Gastroesophageal sphincter (tissue), 4 donors: ENCODE measurements at places on chromosomes 11 and 22. TPM values are rescaled to one million over a fixed set of nuclear protein-coding genes. Genes with fewer than 3 reads are reported as not detected.

- ATAC-seq, result no peak
Observed at GRCh38 chr11:128690665-128691101, 3.2 kb upstream of the FLI1 start.

OR9I1 gene
- total RNA-seq, result not detected

- ATAC-seq, result no peak
Observed at GRCh38 chr11:68776442-68777235, 25.3 kb upstream of the TESMIN start.

USP2 gene
- total RNA-seq, result 10.0 TPM

TST gene
- 36.0 TPM for total RNA-seq

DNA sequence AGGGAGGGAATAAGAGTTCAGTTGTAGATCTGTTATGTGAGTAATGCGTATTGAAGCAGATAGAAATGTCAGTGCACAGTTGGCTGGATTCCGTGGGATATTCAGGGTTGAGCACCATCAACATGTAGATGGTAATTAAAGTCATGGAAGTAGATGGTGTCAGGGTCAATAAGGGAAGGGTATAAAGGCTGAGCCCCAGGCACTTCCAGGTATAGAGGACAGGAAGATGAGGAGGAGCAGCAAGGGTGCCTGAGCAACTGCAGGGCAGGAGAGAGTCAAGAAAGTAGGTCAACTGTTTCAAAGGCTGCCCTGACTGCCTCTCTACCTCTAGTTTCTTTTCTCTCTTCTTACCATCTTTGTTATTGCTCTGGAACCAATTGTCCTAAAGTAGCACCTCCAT, 85.9 kb downstream of the MICAL2 start:
- ATAC-seq, result no peak

- no peak for ATAC-seq
Observed at GRCh38 chr11:126280595-126280994, 2.3 kb upstream of the TIRAP start.

DNA sequence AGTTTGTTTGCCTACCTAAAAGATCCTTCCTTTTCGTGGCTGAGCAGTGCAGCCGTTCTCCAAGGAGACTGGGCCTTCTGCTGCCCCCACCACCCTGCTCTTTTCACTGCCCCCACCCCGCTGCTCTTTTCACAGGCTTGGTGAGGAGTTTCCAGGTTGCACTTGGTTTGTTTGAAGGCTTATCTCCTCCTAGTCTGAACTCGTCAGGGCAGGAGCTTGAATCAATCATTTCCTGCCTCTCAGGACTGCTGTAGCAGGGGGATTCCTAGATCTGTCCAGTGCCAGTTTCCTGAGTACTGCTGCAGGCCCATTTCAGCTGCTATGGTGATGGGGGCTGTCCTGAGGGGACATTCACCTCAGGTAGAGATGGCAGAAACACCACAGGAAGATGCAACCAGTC, 10.0 kb downstream of the MED15 start:
- no peak for ATAC-seq

HORMAD2 gene
- not detected for total RNA-seq

CSKMT gene
- total RNA-seq, result 10.0 TPM

GRCh38 chr11:17294033-17294432, 17.5 kb downstream of the NUCB2 start:
- no peak for ATAC-seq

CDKN1C gene
- total RNA-seq, result 201 TPM

MAPK11 gene
- total RNA-seq, result 11.5 TPM

APOBEC3F gene
- 0.57 TPM for total RNA-seq

- no peak for ATAC-seq
Observed at GRCh38 chr11:3803726-3804495, 4.4 kb upstream of the PGAP2 start.

TRIM44 gene
- total RNA-seq, result 35.6 TPM

- ATAC-seq, result no peak
Observed at GRCh38 chr11:59708537-59708936, 5.1 kb downstream of the OR10V1 start.

GRCh38 chr22:45290410-45290936, 5.7 kb downstream of the UPK3A start:
- no peak for ATAC-seq

- ATAC-seq, result peak; percentile 41
Observed at GRCh38 chr22:43867839-43868635, 5.7 kb upstream of the SULT4A1 start.

DNA sequence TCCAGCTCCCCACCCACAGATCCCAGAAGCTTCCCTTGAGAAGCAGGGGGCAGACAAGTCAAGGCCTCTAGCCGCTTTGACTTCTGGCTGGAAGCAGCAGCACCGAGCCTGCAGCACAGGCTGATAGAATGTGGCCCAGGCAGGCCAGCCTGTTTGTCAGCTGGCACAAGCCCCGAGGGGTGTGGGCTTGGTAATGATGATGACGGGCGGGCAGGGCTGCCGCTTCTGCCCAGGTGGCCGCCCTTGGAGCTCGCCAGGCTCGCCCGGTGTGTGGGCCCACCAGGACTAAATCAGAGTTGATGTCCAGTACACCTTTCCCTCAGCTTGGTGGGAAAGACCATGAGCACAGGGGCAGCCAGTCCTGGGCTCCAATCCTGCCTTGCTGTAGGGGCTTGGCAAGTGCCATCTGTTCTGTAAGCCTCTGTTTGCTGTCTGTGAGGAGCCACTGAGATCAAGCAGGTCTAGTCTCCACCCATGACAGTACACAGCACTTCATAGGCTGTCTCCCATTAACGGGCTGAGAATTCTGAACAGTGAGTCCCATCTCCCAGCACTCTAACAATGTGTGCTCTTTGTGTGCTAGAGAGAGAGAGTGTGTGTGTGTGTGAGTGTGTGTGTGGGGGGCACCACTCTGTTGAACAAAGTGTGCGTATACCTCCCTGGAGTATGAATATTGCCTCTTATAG, 26.8 kb downstream of the MICAL2 start:
- no peak for ATAC-seq

TIGD3 gene
- total RNA-seq, result 0.67 TPM

TSGA10IP gene
- not detected for total RNA-seq

DERL3 gene
- total RNA-seq, result 1.7 TPM

TP53AIP1 gene
- 0.42 TPM for total RNA-seq

- ATAC-seq, result no peak
Observed at GRCh38 chr11:21588754-21589153, 604.1 kb upstream of the ANO5 start.

GRCh38 chr22:42001121-42001520, 2.5 kb downstream of the WBP2NL start:
- ATAC-seq, result no peak

GRCh38 chr11:85316967-85317366, 310.2 kb downstream of the DLG2 start:
- no peak for ATAC-seq

DNA sequence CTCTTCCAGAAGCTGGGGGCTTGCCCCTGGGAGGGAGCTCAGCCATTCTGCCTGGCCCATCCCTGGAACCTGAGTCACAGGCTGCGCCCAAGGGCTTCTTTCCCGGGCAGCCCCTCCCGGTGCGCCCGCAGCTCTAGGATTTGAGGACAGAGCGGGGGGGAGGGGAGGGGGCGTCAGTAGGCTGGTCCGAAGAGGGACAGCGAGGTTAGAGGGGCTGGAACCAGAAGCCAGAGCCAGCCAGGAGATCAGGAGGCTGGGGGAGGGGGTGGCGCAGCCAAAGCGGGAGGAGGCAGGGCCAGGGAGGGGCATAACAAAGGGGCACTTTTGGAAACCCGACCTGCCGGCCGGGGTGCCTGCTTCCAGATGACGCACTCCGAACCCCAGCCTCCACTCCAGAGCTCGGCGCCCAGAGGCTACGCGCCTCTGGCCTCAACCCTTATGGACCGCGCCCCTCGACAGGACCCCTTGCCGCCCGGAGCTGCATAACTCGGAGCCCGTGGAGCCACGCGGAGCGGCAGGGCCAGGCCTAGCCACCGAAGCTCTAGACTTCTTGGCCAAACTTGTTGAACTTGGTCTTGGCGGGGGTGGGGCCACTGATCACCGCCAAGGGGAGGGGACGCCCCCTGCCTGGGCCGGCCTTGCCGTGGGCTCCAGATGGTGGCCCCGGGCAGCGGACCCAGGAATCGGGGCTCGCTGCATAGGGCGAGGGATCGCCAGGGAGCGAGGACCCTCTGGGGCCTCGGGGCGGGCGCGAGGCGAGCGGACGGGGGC, 744 bp downstream of the PACSIN3 start:
- peak; percentile 30 for ATAC-seq

DNA sequence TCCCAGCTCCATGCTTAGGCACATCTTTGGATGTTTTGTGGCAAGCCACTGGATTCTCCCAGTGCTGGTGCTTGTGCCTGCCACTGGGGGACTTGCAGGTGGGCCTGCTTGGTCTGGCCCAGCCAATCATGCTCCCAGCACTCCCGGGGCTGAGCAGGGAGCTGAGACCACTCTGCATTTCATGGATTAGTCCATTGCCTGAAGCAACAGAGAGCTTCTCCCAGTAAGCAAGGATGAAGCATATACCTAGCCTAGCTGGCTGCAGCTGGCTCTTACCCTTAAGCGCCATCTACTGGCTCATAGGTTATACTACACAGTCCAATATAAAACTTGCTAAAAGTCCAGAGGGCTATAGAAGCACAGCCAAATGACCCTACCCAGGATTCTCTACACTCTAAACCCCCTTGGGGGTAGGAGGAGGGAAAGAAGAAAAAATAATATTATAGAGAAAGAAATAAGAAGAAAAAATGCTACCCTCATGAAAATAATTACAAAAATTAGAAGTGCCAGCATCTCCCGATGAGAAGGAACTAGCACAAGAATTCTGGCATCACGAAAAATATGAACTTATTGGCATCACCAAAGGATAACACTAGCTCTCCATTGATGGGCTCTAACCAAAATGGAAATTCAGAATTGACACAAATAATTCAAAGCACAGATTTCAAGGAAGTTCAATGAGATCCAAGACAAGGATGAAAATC, 275.3 kb downstream of the C11orf87 start:
- no peak for ATAC-seq

DNA sequence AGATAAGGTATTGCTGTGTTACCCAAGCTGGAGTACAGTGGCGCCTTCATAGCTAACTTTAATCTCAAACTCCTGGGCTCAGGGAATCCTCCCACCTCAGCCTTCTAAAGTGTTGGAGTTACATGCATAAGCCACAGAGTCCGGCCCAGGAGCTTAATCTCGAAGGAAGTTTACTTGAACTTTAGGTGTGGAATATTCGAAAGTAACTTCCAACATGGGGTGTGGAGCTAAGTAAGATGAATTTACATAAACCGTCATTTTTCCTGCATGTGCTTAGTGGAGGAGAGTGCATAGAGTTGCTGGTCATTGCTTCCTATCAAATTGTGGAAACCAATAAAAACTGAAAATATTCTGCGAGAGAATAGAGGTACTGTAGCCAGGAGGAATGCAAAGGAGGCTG, 1.5 kb downstream of the ATG13 start:
- no peak for ATAC-seq

TENM4 gene
- 11.7 TPM for total RNA-seq

DNA sequence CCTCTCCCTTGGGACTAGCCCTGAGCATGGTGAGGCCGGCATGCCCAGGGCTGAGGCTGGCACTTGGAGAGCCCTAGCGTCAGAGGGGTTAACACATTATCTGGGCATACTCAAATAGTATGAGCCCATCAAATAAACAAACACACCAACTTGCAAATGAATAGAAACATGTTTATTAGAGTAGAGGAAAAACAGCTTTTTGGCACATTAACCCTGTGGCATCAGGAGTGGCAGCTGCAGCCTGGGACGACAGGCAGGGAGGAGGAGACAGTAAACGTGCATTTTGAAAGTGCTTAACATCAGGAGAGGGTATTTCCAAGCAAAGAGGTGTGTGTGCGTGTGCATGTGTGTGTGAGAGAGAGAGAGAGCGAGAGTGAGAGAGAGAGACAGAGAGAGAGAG, 684.9 kb downstream of the NTM start:
- ATAC-seq, result no peak

NEFH gene
- total RNA-seq, result 1.3 TPM

DNA sequence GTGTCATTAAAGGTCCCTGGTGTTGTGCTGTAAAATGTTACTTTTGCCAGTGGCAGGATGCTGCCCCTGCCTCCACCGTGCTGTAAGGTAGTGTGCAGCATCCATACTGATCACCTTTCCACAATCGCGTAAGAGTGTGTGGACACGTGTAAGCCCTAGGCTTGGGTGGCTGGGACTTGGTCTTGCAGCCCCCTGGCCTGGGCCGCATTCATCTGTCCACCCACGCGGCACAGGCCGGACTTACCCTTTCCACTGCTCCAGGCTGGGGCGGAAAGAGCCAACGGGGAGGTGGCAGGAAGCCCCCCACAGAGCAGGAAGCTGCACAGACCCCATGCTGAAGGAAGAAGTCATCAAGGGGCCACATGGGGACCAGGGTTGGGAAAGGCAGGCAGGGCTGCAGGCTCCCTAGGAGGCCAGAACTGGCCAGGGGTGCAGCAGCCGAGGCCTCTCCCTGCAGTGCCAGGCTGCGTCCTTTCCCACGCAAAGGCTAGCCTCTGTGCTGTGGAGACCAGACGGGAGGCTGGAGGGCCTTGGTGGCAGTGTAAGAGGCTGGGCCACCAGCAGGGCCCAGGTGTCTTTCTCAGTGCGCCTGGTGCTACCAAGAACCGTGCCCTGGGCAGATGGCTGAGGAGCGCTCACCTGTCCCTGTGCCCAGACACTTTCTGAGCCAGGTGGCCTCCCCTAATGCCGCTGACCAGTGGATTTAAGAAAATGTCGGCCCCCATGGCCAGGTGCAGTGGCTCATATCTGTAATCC, 11.7 kb upstream of the TMEM191C start:
- ATAC-seq, result no peak
